Left lung (tissue), 14 donors: ENCODE measurements at places on chromosomes 11 and 22.

DNA sequence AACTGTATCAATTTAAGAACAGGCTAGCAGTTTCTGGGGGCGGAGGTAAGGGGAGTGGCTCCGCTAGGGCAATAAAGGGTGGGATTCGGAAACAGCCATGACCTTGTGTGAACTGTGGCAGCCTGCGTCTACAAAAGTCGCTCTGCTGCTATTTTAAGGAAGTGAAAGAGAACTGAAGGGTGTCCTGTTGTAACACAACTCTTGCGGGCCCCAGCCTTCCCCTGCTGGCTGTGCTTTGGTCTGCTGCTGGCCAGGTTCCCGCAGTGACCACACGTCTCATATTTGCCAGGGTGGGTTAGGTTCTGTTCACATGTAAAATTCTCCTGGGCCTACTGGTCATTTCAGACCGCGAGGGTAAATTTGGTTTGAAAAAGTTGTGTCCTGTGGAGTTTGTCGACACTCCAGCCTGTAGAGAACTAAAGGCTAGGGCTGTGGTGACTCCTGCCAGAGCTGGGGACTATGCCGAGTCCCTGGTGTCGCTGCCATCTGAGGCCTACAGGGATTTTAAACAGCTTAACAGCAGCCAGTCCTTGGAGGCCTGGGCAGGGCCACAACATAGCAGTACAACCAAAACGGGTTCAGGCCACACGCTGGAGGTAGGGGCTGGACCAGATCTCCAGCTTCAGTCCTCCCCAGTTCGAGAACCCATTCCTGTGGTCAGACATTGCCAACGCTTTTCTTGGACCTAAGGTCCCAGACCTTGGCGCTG, 1.1 kb upstream of the PPFIBP2 start:
- DNase-seq: peak; percentile 82

GRCh38 chr11:63907063-63907462, 9.9 kb downstream of the RCOR2 start:
- no peak for DNase-seq

DNA sequence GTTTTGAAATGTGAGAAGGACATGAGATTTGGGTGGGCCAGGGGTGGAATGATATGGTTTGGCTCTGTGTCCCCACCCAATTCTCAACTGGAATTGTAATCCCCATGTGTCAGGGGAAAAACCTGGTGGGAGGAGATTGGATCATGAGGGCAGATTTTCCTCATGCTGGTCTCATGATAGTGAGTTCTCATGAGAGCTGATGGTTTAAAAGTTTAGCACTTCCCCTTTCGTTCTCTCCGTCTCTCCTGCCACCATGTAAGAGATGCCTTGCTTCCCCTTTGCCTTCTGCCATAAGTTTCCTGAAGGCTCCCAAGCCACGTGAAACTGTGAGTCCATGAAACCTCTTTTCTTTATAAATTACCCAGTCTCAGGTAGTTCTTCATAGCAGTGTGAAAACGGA, 113.5 kb downstream of the FCHSD2 start:
- no peak for DNase-seq

- no peak for DNase-seq
Observed at GRCh38 chr11:133723056-133723455, 122.3 kb downstream of the SPATA19 start.

DNA sequence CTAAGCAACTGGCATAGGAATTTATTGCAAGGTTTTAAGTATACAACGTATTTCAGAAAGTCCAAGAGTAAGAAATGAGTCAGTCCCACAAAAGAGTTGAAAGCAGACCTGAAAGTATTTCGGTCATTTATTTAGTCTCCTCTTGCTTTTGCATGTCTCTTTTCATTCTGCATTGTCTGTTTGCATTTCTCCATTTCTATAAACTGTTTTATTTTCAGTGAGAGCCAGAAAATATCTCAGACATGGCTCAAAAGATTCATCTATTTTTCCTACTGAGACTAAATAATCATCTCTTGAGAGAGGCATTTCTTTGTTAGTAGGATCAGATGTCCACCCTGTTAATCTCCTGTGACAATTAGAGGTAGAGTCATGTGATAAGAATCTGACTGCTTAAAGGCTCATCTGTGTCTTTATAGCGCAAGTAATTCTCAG, 219.1 kb upstream of the CCDC179 start:
- no peak for DNase-seq
